NT2/D1 (cell line): ENCODE measurements at places on chromosomes 5 and 9.

- DNase-seq: no peak
These were observed 1.4 kb downstream of the PLEKHG4B start for GRCh38 chr5:93221-93980.

GRCh38 chr5:179154991-179155955, 95.1 kb downstream of the ZNF354C start:
- DNase-seq: no peak

- DNase-seq: no peak
These were observed 112.2 kb downstream of the PLPPR1 start for GRCh38 chr9:101140764-101141163.

GRCh38 chr5:126763371-126763770, 13.6 kb upstream of the LMNB1 start:
- no peak for DNase-seq

DNA sequence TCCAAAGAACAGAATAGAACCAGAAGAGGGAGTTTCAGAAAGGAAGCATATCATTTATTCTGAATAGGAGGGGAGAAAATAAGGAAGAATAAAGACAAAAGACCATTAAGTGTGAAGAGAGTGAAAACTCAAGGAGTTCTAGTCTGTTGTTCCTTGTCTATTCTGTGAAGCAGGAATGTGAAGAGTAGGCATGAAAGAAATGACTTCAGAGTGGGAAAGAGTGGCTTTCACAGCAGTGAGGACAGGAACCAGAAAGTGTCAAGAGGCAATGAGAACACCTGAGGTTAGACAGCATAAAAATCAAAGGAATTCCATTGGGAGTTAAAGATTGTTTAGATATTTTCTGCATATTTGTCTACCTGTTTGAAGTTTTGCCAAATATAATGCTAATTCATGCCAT, 768.8 kb upstream of the GRAMD2B start:
- DNase-seq: no peak

GRCh38 chr5:175802361-175802760, 69.0 kb upstream of the CPLX2 start:
- DNase-seq: no peak

- no peak for DNase-seq
These were observed 1070.3 kb upstream of the CDH18 start for GRCh38 chr5:21058289-21058688.

- no peak for DNase-seq
These were observed 91.8 kb upstream of the DPYSL3 start for GRCh38 chr5:147601652-147602051.

DNA sequence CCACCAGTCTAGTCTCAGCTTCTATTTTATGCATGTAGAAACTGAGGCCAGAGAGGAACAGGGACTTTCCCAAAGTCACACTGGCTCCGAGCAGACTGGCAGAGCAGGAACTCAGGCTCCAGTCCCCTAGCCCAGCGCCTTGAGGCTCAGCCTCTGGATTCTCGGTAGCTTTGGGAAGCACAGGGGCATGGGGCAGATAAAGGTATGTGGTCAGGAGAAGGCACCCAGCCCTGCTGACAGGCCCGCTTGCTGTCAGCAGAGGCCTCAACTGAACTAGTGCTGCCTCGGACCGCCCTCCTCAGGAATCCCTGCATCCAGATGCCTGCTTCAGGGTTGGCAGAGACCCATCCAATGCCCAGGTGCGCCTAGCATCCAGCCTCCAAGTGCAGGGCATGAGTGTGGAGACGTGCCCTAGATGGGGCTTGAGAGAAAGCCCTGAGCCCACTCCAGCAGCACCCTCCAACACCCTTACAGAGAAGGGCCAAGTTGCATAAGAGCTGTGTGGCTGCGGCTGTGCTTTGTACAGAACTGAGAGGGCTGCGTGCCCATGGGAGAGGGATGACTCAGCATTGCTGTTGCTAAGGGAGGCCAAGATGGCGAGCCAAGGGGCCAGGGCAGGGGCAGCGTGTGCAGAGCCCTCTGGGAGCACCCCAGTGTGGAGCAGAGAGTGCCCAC, 168.6 kb downstream of the MACROH2A1 start:
- no peak for DNase-seq

DNA sequence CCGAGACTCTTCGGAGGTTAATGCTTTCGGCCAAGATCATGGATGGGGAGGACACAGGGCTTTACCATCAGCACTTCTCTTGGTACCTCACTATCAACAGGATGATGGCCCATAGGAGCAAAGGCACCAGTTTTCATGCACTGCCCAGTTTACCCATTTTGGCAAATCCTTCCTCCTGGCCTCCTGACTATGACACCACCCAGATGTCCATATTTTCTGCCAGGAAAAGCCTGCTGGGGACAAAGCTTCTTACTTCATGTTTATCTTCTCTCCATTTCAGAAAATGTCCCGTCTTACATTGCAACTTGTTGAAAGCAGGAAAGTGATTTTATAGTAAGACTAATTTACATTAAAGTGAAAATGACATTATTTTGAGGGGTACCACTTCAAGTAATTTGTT, 61.4 kb upstream of the GAS1 start:
- DNase-seq: no peak

DNA sequence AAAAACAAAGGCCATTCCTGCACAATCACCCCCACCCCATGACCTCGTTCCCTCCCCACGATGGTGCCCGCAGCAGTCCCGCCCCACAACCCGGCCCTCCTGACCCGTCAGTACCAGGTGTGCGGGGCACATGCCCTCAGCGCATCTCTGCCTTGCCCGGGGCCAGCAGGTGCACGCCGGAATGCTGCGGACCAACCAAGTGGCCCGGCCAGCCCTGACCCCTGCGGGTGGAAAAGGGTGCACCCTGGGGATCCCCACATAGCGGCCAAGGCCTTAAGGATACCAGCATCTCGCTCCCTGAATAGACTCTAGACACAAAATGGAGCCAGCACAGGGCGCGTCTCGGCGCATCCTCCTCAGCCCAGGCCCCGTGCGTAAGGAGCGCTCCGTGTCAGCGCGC, 6.0 kb downstream of the SFXN1 start:
- no peak for DNase-seq

DNA sequence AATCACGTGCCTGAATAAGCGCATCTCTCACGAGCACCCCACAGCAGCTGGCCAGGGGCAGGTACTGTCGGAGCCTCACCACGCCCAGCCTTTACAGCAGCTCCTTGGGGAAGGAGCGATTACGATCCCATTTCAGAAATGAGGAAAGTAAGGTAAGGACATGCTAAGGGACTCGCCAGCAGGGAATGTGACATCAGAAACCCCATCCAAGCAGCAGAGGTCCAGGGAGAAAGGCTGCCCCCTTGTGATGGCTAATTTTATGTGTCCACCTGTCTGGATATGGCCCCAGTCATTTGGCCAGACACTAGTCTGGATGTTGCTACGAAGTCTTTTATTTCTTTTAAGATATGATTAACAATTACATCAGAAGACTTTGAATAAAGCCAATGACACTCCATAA, 77.3 kb downstream of the UBE2QL1 start:
- DNase-seq: peak; percentile 9

DNA sequence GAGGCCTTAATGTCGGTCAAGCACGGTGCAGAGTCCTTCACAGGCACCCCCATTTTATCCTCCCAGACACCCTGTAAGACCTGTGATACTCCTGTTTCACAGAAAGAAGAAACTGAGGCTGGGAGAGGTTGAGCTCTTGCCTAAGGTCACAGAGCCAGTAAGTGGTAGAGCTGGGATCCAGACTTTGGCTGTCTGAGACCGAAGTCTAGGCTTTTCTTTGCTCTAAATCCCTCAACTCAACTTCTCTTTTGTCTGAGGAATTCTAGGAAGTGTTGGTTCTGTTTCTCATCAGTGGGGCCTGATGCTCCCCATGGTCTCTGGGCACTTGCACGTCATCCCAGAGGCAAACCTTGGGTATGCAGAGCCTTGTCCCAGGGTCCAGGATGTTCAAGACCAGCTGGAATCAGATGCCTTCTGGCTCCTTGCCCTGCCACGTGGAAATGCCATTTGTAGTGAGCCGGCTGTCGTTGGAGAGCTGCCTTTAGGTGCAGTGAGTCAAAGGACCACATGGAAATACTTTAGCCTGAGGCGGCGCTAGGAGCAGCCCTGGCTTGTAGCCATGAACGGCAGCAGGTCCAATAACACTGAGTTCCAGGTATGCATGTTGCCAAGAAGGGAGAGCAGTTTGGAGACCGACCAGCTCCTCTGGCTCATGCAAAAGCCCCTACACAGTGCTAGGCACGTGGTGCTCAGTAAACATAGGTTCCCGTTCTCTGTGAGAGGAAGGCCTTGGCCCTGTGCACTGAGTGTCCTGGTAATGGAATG, 9.2 kb downstream of the DCANP1 start:
- DNase-seq: no peak

GRCh38 chr9:130689937-130690700, 3.5 kb upstream of the EXOSC2 start:
- DNase-seq: no peak

DNA sequence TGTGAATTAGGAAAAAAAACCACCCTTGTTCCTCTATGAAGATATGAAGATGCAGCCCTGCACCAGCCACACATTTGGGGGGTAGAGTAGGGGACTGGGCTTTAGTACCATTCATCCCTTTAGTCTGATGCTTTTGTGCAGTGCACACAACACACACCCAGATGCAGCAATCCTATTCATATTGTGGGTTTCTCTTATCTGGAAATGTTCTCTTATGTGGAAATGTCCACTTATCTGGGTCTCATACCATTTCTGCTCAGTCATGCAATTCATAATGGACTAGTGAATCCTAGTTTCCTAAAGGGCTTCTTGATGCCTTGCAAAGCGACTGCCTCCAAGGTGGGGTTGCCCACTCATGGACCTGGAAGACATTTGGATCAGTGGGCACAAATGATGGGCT, 47.8 kb downstream of the C9orf152 start:
- DNase-seq: no peak

DNA sequence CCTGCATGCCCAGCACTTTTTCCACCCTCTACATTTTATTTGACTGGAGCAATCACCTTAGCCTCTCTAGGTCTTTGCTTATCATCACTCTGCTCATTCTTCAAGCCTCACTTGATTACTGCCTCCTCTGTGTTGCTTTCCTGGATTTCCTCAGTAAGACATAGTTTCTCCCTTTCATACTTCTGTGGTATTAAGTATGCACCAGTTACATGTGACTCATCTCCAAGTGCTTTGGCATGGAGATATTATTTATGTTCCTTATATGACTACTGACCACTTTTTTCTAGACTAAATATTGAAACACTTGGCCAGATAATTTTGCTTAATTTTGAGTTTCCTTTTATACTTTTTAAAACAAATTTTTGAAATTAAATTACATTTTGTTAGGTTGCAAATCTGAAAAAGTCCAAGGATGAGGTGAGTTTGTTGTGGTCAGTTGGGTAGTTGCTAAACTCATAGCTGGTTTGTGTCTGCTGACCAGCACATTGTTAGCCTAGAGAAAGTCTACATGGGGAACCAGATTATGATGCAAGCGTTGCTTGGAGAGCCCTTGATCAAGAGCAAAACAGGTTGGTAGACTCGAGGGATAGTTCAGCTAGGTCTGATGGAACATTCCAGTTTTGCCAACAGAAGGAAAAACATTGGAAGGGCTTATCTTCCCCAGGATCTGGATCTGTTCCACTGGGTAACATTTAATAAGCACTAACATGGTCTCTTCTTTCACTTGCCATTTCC, 140.2 kb downstream of the TMC1 start:
- DNase-seq: no peak

GRCh38 chr5:145925353-145925752, 11.0 kb upstream of the SH3RF2 start:
- DNase-seq: no peak

DNA sequence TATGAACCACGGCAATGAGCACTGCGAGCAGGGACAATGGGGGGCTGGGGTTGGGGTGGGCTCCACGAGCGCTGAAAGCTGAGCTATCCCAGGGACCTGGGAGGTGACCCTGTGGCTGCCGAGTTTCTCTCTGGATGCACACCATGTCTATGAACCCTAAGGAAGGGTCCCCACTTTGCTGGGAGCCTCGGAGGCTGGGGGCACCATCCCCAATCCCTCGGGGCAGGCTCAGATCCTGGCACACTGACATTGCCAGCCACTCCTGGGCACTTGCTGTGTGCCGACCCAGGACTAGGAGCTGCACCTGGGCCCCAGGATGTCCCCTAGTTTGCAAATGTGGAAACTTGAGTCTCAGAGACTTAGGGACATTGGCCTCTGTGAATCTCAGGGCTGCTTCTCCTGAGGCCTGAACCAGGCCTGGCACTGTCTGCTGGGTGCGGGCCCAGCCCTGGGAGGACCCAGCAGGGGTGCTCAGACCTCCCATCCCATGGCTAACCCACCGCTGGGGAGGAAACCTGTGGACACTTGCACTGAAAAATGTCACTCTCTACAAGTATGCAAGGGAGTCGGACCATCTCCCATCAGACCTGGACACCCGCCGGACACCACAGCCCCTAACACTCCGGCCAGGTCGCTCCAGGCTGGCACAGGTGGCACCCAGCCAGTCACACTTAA, 13.0 kb upstream of the CAMSAP1 start:
- no peak for DNase-seq

- DNase-seq: no peak
These were observed 338.1 kb downstream of the DMRT2 start for GRCh38 chr9:1388216-1388615.

DNA sequence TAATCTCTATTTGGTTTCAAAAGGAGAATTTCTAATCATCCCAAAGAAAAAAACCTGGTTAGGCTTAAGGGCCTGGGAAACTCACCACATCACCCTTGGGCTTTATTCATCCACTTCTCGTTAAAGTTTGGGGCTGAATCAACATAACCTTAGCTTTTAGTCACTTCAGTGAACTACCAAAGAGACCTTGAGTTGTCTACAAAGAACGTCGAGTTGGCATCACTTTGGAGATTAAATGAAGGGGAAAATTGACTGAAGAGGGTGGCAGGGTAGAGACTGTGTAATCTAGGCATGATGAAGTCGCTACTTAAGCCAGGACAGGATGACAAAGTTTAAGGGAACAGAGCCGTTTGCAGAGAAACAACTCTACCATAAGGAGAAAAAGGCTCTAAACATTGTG, 341.4 kb downstream of the RAB3C start:
- no peak for DNase-seq

DNA sequence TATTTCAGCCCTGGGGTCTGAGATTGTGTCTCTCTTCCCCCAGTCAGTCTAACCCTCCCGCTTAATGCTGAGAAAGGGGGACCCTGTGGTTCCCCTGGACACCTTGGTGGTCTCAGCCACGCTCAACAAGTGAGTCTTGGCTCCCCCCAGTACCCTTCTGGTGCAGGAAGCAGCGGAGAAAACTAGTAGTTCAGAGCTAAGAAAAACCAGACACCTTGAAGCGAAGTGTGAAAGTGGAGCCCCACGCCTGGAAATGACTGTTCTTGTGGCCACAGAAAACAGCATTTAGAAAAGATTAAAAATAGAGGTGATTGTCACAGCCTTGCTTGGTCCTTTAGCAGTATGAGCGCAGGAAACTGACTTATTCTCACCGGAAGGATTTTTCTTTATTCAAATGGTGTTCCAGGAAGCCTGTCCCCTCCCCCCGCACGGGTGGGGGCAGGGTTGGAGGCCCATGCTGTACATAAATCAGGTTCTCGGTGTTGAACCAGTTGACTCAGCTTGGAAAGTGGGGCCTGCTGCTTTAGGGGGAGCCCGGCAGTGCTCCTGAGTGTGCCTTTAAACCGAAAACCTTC, 8.1 kb downstream of the ARPC5L start:
- no peak for DNase-seq
